ENCODE measurements at places on chromosomes 16 and 17.

DNA sequence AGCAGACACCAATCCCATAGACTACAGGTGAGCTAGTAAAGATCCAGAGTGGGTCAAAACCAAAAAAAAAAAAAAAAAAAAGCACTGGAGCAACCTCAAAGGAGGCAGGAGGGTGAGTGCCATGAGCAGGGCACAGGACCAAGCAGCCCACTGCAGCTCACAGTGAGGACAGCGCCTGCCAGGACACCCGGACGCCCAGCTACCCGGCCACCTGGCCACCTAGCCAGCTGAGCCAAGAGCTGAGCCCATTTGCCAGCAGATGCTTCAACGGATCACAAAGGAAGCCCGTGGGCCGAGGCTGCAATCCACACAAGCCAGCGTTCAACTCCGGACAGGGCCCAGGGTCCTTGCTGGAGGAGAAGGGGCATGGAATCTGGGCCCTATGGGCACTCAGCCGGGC, 15.1 kb downstream of the AXIN1 start:
- no peak for DNase-seq

GRCh38 chr16:674968-675883, at the start of gene RHBDL1:
Gene RHBDL1, plus strand, starts transcription at chr16:675671. Its CDS starts 120 bp downstream, at chr16:675791.
- no peak for DNase-seq

DNA sequence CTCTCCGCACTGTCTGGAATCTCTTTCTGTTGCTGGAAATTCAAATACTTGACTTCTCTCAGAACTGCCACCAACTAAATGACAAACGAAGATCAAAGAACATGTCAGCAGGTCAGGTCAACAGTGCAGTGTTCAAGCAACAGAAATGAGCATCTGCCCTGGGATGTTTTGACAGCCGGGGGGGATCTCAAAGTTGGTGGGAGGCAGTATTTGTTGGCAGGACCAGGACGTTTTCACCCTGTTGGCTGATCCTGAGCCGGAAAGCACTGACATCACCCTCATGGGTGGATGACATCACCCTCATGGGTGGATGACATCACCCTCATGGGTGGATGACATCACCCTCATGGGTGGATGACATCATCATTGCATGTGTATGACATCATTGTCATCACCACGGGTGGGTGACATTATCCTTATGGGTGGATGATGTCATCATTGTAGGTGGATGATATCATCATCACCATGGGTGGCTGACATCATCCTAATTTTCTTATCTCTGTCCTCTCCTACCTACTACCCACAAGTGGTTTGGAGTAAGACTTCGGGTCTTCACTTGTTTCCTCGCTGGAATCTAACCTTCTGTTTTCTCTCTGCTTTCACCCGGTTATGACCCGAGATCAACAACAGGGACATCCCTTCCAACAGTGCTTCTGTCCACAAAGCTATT, 18.9 kb downstream of the DNAH17 start:
- DNase-seq: no peak

DNA sequence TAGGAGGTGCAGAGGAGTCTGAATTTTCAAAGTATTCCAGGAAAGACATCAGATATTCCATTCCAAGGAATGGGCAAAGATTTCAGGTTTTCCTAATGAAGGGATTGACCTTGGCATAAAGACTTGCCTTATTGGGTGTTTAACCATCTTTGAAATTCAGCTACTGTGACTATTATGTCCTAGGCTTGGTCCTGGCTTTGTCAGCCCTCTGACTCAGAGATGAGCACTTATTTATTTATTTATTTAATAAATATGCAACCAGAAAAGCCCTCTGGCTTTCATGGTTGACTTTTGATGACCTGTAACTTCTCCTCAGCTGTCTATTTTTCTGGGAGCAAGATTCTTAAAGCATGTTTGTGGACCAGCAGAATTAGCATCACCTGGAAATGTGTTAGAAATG, 455.1 kb downstream of the KIF2B start:
- no peak for DNase-seq

DNA sequence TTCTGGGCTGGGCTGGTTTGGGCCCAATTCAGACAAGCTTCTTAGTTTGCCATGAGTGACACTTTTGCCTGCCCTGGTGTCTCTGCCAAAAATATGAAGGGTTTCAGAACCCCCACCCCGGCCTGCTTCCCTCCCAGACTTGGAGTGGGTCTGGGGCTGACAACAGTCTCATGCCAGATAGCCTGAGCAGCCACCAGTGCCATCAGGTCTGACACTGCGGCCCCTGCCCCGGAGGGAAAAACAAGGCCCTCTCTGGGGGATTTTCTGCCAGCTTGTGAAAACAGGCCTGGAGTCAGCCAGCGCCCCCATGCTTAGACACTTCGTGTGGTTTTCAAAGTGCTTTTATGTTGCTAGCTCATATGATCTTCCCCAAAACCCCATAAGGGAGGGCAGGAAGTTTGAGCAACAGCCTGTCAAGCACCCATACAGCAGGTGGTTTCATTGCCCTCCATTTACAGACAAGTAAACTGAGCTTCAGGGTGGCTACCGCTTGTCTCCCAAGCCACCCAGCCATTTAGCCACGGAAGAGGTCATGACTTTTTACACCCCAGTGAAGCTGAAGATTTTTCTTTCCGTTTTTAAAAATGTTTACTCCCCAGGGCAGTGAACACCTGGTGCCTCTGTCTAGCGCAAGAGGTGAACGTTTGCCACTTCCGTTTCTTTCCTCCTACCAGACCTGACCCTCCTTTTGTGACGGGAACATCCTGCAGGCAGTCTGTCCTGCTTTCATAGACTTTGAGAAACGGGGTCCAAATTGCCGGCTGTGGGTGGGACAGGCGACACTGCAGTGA, 300.6 kb downstream of the SEC14L1 start:
- DNase-seq: peak; percentile 72

DNA sequence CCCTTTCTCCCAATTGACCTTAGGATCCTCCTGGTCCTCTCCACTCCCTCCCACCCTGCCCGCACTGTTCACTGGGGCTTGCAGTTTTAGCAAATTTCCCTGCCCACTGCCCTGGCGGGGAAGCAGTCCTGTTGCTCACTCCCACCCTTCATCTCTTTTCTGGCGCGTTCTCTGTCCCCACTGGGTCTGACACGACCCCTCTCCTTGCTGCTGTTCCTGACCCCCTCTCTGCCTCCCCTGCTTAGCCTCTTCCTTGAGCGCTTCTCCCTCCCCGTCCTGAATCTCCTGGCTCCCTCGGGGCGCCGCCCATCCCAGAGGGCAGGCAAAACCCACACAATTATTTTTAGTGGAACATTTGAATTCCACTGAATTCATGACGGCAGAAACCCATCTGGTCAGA, 1796.4 kb downstream of the TP53TG3F start:
- DNase-seq: no peak

DNA sequence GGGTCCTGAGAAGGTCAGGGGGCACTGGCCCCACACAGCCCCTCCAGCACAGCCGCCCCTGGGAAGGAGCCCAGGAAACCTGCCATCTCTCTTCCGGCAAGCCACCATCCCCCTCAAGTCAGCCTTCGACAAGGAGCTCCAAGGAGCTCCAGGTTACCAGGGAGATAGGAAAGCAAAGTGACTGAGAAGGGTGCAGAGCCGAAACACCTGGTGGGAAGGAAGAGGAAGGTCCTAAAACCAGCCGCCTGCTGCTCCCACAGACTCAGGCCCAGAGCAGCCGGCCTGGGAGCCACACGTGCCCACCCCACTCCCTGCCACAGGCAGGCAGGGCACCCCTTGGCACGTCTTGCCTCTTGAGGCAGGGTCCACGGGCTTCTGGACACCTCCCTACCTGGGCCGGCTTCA, 80.7 kb downstream of the TIMM22 start:
- DNase-seq: no peak

GRCh38 chr16:8320131-8320530, 270.2 kb downstream of the TMEM114 start:
- DNase-seq: no peak

DNA sequence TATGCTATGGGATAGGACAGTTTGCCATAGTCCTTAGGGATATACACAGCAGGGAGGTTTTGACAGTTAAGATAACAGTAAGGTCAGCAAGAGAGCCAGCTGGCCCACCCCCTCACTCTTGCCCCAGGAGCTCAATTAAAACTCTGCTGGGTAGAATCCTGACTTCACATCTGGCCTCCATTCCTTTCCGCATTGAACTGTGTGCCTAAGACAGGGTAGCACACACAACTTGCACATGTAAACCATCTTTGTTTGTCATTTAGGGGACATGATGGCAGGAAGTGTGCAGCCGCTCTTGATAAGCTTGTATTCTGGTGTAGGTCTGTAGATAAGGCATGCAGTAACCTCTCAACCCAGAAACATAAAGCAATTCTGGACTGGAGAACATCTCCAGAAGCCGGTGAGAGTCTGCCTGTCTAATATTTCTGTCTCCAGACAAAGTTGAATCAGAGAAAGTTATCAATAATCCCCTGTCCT, 5.2 kb downstream of the MINK1 start:
- DNase-seq: no peak

GRCh38 chr17:50047488-50048126, 8.3 kb upstream of the ITGA3 start:
- no peak for DNase-seq

DNA sequence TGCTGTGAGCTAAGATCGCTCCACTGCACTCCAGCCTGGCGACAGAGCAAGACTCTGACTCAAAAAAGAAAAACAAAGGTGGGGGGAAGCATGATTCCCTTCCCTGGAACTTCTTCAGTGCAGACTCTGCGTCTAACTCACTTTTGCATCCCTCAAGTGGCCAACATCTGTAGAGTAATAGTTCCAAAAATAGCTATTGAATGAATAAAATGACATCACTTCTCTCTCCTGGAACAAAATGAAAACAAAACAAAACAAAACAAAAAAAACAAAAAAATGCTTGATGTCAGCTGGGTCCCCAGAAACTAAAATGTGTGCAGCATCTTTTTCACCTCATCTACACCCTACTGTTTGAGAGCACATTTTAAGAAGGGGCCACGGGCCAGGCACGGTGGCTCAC, 197.7 kb upstream of the NOG start:
- no peak for DNase-seq

DNA sequence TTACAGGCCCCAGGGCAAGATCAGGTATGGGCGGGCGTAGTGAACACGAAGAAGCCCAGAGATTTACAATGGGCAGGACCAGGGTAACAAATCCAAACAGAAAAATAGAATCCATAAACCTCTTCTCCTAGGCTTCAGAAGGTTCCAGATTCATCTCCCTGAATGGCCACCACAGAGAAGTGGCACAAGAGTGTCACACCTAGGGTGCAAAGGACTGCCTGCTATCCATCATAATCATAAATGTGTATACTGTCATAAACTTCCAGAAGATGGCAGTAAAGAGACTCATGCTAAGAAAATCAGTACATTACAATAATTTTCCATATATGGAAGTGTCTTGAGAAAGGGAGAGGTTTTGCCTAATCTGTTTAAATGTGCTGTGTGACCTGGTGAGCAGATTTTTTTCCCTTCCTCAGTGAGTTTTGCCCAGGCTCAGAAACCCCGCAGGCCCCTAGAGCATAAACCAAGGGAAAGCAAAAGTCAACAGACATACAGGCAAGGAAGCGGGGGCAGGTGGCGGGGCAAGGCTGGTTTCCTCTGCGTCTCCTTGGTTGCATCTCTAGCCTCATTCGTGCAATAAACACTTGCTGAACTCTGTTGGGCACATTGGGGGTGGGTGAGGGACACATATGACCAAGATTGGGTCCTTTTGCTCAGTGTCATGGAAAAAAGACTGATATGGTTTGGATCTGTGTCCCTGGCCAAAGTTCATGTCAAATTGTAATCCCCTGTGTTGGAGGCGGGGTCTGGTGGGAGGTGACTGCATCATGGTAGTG, 92.0 kb upstream of the CDH5 start:
- DNase-seq: no peak

GRCh38 chr16:9793623-9794022, 388.6 kb downstream of the GRIN2A start:
- DNase-seq: no peak

DNA sequence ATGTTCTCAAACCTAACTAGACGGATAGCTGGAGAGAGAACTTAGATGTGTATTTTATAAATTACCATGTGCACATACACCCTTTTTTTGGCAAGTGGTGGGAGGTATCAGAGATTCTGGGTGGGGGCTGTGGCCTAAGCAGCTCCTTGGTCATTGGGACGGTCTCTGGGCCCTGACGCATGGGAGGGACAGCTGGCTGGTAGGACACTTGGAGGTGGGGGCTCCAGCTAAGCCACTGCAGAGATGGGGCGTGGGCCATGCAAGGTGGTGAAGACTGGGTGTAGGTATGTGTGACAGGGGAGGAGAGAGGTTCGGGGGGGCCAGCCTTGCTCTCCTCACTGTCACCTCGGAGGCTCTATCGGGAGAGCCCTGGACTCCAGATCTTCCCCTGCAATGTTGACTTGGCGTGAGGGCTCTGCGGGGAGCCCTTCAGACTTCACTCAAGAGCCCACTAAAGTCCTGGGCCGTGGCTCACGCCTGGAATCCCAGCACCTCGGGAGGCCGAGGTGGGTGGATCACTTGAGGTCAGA, 17.1 kb downstream of the C1QTNF1 start:
- no peak for DNase-seq

GRCh38 chr17:9332132-9332494, 243.5 kb downstream of the STX8 start:
- no peak for DNase-seq

DNA sequence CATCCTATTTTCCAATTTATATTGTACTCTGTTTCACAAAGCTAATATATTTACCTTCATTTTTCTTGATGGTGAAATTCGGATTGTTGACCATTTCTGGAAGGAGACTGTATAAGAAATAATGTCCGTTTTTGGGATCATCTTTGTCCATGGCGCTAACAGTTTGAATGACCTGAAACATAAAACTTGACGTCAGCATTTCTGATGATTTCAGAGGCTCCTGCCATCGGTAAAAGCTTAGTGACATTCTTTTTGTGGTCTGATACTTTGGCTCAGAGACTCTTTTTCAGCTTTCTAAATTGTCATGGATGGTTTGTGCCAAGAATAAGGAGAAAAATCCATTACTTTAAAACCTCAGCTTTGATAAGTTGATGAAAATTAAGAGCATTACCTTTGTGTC, 322.5 kb downstream of the CDH8 start:
- DNase-seq: no peak

- DNase-seq: no peak
These were observed 27.4 kb upstream of the KDM8 start for GRCh38 chr16:27175888-27176287.

GRCh38 chr17:48484850-48485249, 46.0 kb downstream of the HOXB1 start:
- no peak for DNase-seq

GRCh38 chr17:44830359-44831288, 537 bp upstream of the GJC1 start:
- peak; percentile 38 for DNase-seq

DNA sequence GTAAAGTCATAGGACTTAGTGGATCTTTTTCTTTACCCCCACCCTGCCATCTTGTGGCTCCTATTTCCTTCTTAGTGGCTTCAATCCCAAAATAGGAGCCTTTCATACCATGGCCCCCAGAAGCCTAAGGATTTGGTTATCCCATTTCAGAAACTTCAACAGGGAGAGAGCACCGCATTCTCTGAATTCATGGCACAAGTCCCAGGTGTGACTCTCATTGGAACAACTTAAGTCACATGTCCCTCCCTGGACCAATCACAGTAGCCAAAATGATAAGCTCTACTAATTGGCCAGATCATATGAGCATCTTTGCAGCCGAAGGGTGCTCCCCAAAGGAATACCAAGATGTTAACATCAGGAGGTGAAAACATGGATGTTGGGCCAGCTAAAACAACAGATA, 43.2 kb downstream of the AXIN2 start:
- DNase-seq: no peak
